Brain pericyte (primary cell): ENCODE measurements at places on chromosomes 6 and 20.

DNA sequence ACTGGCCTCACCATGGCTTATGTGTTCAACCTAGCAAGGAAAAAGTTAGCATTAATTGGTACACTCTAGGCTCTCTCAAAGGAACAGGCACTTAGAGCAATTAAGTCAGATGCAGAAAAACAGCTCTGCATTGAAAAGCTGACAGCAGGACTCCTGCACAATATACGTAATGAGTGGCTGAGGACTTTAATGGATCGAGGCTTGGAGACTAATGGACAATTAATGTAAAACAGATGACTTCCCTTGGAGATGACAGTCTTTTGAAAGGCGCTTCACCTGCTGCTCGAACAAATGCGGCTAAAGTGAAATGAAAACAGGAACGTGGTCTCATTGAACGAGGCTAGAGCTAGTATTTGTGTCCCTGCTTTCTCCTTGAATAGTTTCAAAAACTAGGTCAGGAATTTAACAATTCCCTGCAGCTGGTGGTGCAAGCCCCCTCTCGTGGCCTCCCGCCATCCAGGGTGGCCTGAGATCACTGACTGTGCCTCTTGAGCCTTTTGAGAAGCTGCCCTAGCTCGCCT lies 137.1 kb downstream of the ELOVL4 start:
- no peak for DNase-seq

GRCh38 chr6:78593898-78594667 lies 273.3 kb upstream of the IRAK1BP1 start:
- DNase-seq, result no peak

- DNase-seq, result no peak
Observed at GRCh38 chr6:56860475-56860874, 94.4 kb upstream of the BEND6 start.

- DNase-seq, result no peak
Observed at GRCh38 chr6:23559587-23560343, 566.2 kb upstream of the NRSN1 start.

DNA sequence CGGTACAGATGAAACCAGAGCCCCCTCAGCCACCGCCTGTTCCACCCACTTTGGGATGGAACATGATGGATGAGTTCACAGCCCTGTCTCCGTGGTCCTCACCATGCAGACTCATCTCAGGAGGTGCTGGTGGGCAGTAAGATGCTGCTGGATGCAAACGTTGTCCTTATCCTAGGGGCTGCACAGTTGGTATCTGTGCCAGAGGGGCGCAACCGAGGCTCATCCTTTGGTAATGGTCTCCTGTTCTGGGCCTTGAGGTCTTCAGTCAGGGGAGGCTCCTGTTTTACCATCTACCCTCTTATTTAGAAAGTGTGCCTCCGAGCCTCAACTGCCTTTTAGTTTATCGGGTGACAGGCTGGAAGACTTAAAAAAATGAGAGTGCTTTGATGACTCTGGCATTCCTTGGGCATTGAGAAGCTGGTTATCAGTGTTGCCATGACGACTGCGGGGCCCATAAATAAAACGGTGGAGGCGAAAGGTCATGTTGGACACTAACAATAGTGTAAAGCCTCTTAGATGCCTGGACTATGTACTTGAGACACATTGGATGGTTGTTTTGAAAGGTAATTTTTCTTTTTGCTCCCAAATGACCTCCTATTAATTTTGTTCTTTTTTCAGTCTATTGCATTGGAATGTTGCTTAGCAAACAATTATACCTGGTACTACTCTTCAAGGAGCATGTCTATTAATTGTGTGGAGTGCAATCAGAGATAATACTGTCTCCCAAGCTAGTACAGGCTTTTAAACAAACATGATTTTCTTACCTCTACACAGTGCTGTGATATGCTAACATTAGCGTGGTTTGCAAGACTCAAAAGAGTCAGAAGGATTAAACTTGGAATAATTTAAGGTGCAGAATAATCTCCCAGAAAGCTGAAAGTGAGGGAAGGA lies 74.2 kb upstream of the DSP start:
- DNase-seq, result no peak

DNA sequence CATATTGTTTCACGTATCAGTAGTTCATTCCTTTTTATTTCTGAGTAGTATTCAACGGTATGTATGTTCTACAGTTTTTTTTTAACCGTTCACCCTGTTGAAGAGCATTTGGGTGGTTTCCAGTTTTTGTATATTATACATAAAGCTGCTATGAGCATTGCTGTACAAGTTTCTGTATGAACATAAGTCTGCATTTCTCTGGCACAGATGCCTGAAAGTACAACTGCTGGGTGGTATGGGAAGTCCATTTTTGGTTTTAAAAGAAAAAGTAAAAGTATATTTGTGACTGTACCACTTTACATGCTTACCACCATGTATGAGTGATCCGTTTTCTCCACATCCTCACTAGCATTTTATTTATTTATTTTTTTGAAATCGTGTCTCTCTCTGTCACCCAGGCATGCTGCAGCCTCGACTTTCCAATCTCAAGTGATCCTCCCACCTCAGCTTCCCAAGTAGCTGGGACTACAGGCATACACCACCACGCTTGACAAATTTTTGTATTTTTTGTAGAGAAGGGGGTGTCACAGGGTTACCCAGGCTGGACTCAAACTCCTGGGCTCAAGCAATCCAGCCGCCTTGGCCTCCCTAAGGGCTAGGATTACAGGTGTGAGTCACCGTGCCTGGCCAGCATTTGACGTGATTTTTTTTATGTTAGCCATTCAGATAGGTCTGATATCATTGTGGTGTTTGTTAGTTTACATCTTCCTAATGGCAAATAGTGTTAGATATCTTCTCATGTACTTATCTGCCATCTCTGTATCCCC lies 11.0 kb upstream of the SIM1 start:
- DNase-seq, result no peak

DNA sequence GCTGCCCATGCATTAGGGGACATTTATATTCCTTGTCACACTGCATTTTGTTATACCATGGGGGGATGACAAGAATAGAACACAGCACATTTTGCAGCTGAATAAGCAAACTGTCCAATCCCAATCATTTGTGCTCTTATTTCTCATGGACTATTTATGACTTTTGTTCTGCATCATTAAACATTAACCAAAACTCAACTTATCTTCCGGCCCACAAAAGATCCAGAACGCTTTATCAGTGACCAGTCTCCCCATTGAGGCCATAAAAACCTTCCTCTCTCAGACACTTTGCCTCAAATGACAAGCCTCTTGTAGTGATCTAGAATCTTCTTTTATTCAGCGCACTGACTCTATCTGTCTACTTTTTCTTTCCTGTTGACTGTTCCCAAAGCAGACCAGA lies 28.4 kb upstream of the FOXQ1 start:
- no peak for DNase-seq

GRCh38 chr6:57072108-57072507 lies 17.9 kb upstream of the ZNF451 start:
- no peak for DNase-seq

DNA sequence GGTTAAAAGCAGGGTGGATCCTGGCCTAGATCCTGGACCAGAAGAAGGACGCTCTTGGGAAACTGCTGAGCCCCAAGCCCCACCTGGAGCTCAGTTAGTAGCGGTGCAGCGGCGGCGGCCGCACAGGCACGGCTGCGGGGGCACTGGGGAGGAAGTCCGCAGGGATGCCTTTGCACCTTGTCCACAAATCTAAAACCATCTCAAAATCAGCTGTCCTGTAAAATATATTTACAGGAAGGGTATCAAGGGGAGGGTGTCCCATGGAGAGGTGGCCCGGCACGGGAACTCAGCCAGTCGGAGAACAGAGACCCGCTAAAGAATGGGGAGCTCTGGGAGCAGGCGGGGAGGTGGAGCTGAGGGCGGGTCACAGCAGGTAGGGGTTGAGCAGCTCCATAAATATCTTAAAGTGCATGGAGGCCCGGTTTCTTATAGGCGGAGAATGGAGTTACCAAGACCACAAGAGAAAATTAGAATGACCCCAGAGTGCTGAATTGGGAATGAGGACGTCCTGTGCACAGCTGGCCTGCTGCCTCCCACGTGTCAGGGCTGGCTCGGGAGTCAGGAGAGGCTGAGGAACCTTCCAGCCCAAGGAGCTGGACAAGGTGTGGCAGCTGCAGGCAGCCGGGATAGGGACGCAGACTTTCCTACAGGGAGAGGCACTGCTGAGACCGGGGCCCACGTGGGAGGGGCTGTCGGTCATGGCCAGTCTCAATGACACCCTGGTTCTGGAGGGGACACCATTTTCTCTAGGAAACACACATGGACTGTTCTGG lies 8.0 kb downstream of the MTG2 start:
- DNase-seq, result no peak

- no peak for DNase-seq
Observed at GRCh38 chr6:8865451-8865850, 430.1 kb upstream of the SLC35B3 start.

DNA sequence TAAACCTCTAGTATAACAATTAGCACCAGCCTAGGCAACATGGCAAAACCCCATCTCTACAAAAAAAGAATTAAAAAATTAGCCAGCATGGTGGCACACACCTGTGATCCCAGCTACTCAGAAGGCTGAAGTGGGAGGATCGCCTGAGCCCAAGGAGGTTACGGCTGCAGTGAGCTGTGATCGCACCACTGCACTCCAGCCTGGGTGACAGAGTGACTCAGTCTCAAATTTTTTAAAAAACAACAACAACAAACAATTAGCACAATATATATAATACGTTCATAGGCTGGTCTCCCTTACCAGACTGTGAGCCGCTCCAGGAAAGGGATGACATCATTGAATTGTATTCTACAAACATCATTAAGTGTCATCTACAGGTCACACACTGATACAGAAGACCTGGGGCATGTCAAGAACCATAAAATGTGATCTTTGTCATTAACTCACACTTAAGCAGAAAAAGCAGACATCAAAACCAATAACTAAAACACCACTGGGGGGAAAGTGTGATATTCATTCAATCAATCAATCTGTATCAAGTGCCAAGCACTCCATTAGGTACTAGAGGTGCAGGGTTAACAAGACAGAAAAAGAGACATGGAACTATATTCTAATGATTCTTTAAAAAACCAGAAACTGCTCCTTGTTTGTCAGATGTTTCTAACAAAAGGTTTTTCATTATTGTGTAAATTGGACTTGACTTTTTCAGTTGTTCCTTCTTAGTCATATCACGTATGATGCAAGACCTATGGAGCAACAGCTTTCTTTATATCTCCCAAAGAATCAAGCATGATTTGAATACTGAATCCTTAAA lies 17.8 kb downstream of the MAP3K5 start:
- no peak for DNase-seq

DNA sequence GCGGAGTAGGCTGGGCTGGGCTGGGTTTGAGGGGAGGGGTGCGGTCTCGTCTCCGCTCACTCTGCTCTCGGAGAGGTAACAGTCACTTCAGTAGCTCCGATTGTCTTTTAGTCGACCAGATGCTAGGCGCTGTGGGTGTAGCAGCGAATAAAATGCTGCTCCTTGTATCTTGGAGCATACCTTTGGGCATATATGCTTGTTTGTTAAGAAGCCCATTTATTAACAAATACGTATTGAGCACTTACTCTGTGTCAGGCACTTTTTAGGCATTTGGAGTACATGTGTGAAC lies 545 bp downstream of the ACTR5 start:
- DNase-seq, result no peak

- DNase-seq, result no peak
Observed at GRCh38 chr20:62161347-62161746, 17.8 kb downstream of the SS18L1 start.

- DNase-seq, result no peak
Observed at GRCh38 chr20:63529180-63529860, 7.9 kb downstream of the PTK6 start.

- DNase-seq, result no peak
Observed at GRCh38 chr20:15119852-15120487, 782.6 kb upstream of the FLRT3 start.

DNA sequence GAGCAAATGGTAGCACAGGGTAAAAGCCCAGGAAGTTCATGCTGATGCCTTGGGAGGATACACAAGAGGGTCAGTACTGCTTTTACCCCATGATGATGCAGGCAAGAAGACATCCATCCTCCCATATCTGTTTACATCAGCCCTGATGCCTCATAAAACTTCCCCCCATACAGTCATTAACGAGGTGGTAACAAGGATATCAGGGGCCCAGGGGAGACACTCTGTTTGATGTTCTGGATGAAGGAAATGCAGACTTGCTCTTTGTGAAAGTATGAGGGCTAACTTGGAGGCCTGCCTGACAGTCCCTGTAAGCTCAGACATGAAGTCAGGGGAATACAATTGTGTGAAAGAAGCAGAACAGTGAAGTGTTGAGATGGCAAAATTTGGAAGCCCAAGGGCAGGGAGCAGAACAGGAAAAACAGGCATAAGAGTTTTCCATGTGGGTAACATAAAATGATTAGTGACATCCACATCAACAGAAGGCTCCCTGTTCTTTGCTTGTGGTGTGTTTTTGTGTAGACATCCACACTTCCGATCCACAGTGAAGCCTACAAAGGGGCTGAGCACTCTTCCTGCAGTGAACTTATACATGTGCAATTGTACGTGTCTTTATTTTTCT lies 813.4 kb downstream of the MAFB start:
- no peak for DNase-seq

DNA sequence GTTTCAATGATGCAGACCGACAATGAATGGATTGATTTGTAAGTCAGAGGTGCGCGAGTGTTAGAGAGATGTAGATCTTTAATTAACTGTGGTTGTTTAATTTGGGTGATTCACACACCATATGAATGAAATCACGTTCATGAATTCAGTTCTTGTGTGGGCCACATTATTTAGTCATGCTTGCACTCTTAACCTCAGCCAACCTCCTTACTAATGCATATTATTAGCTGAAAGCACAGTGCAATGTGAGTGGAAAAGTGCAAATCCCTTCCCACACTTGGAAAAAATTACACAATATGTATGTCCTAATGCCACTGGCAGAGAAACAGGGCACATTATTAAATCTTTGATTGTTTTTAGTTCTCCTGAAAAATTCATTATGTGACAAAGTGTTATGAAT lies 512.5 kb downstream of the BCKDHB start:
- no peak for DNase-seq

DNA sequence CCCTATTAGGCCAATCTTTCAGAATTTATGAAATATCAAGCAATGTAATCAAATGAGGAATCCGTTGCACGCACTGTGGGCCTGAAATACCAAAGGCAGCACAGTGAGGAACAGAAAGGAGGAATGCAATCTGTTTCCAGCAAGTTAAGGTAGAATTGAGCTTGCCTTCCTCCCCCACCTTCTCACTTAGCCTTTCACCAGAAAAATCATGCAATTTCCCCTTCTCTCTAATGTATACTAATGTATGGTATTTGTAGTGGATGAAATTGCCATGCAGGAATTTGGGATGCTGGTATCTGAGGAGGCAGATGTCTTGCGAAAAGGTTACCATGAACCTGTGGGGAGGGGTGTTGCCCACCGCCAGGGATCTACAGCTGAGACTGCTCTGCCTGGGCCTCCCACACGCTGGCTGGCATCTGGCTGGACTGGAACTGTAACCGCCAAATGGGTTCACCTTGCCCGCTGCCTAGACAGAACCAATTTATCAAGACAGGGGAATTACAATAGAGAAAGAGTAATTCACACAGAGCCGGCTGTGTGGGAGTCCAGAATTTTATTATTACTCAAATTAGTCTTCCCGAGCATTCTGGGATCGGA lies 222.4 kb upstream of the MYLIP start:
- DNase-seq, result no peak
